A172 (cell line): ENCODE measurements at places on chromosomes 1 and 21.

GRCh38 chr1:168608796-168609715 lies 32.7 kb downstream of the XCL1 start:
- DNase-seq, result peak; percentile 47

DNA sequence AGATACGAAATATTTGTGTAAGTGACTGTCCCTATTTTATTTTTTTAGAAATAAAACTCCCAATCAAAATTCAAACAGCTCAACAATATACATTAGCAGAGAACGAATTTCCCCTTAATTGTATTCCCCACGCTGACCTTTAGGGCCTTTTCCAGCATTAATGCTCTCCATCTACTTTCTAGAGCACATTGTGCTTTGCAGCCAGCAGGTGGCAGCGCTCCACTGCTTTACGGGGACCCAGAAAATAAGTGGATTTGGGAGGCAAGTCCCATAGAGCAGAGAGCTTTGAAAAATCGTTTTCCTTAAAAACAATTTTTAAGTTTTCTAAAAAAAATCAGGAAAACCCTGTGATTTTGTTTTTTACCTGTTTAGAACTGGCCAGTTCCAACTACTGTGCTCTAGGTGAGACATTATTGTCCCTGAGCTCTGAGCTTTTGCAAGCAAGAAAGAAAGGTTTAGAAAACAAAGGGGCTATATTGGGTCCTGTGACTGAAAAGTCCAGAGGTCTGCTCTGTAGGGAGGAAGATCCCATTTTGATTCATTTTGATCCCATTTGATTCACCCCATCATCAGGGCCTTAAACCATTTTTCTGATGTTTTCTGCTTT lies 144.4 kb upstream of the ZNF644 start:
- DNase-seq, result peak; percentile 23

DNA sequence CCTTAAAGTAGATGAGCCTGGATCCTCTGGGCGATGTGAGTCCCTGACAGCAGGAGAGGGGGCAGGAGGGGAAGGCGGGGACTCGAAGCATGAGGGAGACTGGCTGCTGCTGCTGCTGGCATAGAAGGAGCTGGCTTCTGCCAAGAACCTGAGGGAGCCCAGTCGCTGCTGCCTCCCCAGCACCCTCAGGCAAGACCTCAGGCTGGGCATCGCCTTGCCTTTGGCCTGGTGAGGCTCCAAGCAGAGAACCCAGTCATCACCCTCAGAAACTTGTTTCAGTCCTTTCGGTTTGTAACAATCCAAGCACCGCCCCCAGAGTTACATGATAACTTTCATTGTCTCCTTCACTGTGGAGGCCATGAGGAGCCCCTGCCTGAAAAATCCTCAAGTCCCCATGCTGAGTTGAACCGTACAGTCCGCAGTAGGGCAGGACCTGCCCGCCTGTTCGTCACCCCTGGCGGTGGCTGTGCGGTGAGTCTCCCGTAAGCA lies 38.8 kb downstream of the POFUT2 start:
- peak; percentile 55 for DNase-seq

GRCh38 chr1:46798810-46799209 lies at the start of gene CYP4B1:
Gene CYP4B1 (plus strand): TSS chr1:46799046. CDS start chr1:46799082, 36 bp downstream.
- no peak for DNase-seq

- no peak for DNase-seq
These were observed 20.9 kb downstream of the POFUT2 start for GRCh38 chr21:45266518-45267389.

DNA sequence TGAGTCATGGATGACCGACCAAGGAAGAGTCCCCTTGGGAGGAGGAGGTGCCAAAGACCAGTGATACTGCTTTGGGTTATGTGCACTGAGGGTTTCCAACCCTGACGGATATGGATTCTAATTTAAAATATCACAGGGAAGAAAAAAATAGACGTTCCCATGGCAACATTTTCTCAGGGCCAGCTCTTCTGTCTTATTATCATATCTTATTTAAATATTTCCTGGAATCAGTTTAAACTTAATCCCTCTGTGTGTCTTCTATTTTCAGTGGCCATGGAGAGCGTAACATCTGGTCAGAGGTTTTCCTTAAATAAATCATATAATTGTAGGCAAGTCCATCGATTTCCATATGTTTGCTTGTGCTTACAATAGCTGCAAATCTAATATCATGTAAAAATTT lies 205.4 kb upstream of the FMN2 start:
- DNase-seq, result no peak

GRCh38 chr21:42057851-42058437 lies 13.2 kb upstream of the UMODL1 start:
- DNase-seq, result no peak

GRCh38 chr1:193408782-193409293 lies 222.4 kb upstream of the B3GALT2 start:
- DNase-seq, result peak; percentile 95

- DNase-seq, result no peak
These were observed 3.0 kb downstream of the TIMM17A start for GRCh38 chr1:201958348-201958747.

DNA sequence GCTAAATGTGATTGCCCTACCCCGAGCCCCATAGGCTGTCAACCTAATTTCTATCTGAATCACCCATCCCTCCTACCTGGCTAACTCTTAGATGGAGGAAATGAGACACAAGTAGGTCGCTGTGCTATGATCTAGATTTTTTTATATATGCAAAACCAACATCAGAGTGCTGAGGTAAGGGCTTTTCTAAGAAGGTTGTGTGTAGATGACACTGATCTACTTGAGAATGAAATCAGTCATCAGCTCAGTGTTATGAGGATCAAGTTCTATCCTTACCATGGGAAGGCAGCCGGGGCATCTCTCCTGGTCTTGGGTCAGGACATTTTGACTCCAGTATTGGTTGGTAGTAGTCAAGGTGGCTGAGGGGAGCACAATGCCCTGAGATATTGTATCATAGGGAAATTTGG lies 23.6 kb downstream of the SLAMF1 start:
- no peak for DNase-seq

DNA sequence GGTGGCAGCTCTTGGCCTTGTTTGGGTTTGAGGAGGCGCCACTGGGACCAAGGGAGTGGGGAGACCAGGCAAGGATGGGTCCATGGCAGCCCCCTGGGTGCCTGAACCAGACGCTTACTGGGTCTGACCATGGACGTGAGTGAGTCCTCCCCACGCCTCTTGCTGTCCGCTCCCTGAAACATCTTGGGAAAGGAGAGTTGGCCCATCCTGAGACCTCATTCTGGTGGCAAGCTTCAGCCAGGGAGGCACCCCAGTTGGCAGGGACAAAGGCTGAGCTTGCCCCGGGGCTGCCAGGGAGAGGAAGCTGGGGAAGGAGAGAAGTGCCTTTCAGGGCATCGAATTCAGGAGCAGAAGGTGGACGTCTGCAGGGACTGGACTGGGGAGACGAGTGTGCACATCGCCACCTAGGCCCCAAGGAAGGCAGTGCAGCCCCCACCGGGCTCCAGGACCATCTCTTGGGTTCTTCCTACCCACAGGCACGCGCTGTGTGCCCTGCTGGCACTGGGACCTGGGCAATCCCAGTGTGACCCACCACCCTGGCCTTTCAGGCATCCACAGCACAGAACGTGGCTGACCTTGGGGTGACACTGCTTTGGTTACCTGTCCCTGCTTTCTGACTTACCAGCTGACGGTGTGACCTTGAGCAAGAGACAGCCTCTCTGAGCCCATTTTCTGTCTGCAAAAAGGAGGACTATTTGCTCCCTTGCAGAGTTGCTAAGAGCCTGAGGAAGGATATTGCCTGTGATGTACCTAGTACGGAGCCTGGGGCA lies 132.9 kb upstream of the WNT4 start:
- peak; percentile 42 for DNase-seq

- DNase-seq, result peak; percentile 1
These were observed 1577.0 kb downstream of the NCAM2 start for GRCh38 chr21:22575165-22575584.

GRCh38 chr1:112926858-112927257 lies 29.1 kb downstream of the SLC16A1 start:
- no peak for DNase-seq

DNA sequence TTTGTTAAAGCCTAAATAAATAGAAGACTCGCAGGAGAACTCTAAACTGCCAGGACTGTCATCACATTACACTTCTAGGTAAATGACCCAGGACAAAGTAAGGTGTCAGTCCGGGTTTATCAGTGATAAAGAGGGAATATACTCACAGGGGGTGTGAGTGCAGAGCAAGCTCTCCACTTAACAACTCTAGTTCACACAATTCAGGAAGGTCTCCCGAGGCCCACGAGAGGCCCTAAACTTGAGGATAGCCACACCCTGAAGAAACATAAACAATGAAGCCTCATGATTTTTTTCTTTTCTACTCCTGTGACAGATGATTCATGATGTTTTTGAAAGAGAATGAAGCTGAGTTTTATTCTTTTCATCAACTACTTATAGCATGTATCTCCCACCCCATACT lies 65.6 kb upstream of the EXO1 start:
- DNase-seq, result no peak

DNA sequence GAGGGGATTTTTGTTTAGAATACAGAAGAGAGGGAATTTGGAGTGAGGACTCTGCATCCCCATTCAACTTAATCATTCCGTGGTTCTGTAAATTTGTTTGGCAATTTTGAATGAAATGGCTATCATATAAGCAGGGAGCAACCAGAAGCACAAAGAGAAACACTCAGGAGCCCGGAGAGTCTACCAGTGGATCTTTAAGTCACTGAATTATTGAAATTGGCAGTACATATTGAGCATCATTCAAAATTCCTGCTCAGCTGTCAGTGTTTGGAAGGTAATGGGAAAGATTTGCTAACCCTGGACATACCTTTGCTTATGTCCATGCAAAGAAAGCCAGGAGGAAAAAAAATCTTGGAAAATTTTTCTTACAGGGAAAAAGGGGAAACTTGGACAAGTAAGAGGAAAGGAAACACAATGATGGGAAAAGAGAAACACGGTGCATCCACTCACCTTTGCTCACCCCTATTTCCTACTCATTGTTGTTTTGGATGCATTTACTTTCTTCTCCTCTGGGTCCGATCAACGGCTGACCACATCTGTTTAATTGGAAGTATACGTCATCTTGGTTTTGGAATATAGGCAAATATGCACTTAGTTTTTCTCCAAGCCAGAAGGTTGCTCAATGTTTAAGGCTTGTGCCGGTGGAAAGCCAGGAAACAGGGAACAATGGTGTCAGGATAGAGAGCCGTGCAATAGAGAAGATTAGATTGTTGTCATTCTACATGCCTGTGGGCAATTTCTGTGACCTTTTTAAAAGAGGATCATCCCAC lies 243.0 kb upstream of the LYPLAL1 start:
- no peak for DNase-seq

DNA sequence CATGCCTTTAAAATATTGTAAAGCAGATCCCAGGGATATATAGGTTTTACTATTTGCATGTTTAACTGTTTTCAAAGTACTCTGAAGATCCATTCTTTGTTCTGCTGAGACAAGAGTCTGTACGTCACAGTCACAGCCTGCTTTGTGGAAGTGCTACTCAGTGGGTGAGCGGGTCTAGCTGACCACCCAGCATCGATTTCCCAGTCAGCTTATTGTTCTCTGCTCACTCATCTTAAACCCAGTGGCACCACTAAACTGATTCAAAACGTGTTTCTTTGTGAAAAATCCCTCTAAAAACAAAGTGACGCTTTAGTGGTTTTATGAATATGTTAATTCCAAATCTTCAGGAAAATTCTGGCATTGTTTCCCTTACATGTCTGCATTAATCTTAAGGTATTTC lies 12.4 kb downstream of the PLPP3 start:
- no peak for DNase-seq

DNA sequence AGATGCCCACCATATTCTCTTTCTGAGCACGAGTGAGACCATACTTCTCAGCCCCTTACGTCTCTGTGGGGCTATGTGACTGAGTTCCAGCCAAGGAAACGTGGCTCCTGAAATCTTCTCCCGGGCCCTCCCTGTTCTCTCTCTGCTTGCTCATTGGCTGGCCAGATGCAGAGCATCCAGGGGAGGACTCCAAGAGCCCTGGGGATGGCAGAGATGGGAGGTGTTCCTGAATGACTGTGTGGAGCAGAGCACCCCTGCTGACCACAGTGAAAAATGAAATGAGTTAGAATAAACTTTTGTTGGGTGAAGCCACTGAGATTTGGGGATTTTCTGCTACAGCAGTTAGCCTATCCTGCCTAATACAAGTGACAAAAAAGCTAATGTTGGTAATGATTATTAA lies 23.8 kb downstream of the KIAA0040 start:
- no peak for DNase-seq

DNA sequence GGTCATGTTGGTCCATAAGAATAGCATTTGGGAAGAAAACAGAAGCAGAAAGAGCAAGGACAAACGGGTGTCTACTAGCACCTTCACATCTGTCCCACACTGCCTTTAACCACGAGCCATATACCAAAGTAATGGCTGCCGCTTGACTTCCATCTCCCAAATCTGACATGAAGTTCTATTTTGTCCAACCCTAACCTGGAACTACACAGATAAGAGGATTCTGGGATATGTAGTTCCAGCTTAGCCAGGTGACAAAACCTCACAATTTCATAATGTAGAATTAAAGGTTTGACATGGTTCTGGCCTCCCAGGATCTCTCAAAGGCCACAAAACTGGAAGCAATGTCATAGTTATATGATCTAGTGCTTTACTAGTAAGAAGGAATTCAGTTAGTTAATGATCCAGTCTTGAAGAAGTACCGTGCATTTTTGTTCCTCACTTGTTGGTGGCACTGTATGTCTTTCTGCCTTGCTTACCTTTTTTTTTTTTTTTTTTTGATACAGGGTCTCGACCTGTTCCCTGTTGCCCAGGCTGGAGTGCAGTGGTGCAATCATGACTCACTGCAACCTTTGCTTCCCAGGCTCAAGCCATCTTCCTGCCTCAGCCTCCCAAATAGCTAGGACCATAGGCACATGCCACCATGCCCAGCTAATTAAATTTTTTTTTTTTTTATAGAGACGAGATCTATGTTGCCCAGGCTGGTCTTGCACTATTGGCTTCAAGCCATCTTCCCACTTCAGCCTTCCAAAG lies 17.5 kb downstream of the PTGFRN start:
- no peak for DNase-seq

- DNase-seq, result peak; percentile 19
These were observed 3.2 kb downstream of the LRRC42 start for GRCh38 chr1:53949023-53949990.

- no peak for DNase-seq
These were observed 14.9 kb downstream of the UTP11 start for GRCh38 chr1:38027201-38028104.

DNA sequence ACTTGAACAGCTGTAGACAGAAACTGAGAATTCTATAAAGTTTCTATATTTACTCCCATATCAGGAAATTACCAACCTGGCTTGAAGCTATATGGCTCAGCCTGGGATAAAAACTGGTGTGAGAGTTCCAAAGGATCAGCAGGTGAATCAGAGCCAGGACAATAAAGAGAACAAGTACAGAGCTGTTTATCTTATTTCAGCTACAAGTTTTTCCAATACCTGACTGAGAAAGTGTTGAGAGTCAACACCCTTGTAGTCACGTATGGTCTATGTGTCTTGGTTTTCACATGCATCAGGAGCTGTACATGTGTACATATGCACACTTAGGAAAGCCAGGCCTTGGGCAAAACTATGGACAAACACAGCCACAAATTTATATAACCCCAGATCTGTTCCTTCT lies 40.7 kb upstream of the CXADR start:
- no peak for DNase-seq

DNA sequence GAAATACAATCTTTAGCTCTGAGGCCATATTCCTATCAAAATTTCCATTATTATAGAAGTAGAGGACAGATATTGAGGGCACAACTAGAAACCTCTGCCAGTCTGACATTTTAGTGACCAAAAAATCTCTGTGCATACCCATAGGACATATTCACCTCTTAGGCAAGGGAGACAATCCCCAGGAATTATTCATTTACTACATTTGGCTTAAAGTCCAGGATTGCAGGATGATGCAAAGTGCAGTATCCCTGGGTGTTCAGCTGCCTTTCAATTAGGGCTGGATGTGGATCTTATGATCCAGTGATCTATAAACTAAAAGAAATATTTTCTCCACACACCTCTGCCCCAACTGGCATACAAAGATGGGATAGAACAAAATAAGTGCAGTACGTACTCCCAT lies 50.9 kb downstream of the PTGS2 start:
- DNase-seq, result no peak
